Psoas muscle (tissue), 8 donors: ENCODE measurements at places on chromosomes 4 and X. TPM values are rescaled to one million over a fixed set of nuclear protein-coding genes. Genes with fewer than 3 reads are reported as not detected.

- no peak for DNase-seq
Measured at GRCh38 chr4:57265831-57266582, 155.8 kb upstream of the IGFBP7 start.

DNA sequence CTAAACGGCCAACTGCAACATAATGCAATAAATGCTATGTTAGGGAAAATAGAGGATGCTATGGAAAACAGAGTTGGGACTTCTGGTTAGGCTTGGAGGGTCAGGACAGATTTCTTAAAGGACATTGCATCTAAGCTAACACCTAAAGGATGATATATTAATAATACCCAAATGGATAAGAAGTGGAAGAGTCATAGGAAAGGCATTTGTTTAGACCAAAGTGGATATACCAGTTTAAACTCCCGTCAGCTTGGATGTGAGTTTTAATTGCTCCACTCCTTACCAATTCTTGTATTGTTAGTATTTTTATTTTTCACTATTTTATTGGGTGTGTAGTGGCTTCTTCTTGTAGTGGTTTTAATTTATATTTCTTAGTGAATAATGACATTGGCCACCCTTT, 93.9 kb downstream of the PTPN13 start:
- no peak for DNase-seq

NEUROG2 gene
- not detected for total RNA-seq

GRCh38 chr4:40225497-40225896, 28.7 kb downstream of the RHOH start:
- no peak for DNase-seq

GRCh38 chr4:147477439-147477838, 3.5 kb upstream of the EDNRA start:
- DNase-seq: no peak

- peak; percentile 80 for DNase-seq
Measured at GRCh38 chrX:40105835-40106675, 8.3 kb upstream of the BCOR start.

- DNase-seq: no peak
Measured at GRCh38 chr4:168440442-168441264, 39.6 kb downstream of the DDX60L start.
